Activated CD4-positive, alpha-beta T cell treated with anti-CD3 and anti-CD28 coated beads, Interleukin-2, amount 10 ng/mL, durations not matched to agents 7 days and 5 days (primary cell): ENCODE measurements at places on chromosomes 12 and 14. TPM values are rescaled to one million over a fixed set of nuclear protein-coding genes. Genes with fewer than 3 reads are reported as not detected.

CCDC198 gene
- total RNA-seq: not detected

ITPK1 gene
- 63.7 TPM for total RNA-seq

CFAP251 gene
- 0.52 TPM for total RNA-seq

RFX4 gene
- total RNA-seq: not detected

KLRC4 gene
- not detected for total RNA-seq

SETD3 gene
- total RNA-seq: 64.5 TPM

TAS2R46 gene
- 0.97 TPM for total RNA-seq

AGAP2 gene
- 72.6 TPM for total RNA-seq

B3GNT4 gene
- total RNA-seq: 0.71 TPM
